ENCODE measurements at places on chromosomes 1 and 21. TPM values are rescaled to one million over a fixed set of nuclear protein-coding genes. Genes with fewer than 3 reads are reported as not detected.

DTL gene
- total RNA-seq = 2.9 TPM

ACOT11 gene
- 2.9 TPM for total RNA-seq

- DNase-seq = no peak
Measured at GRCh38 chr1:168535536-168535935, 8.3 kb downstream of the XCL2 start.

- DNase-seq = no peak
Measured at GRCh38 chr1:20227704-20228103, 41.4 kb upstream of the PLA2G2C start.

OR10Z1 gene
- total RNA-seq = not detected

- DNase-seq = no peak
Measured at GRCh38 chr21:38422082-38422481, 76.2 kb downstream of the ERG start.

GRCh38 chr1:5385096-5385799, 607.0 kb downstream of the NPHP4 start:
- DNase-seq = no peak

DNA sequence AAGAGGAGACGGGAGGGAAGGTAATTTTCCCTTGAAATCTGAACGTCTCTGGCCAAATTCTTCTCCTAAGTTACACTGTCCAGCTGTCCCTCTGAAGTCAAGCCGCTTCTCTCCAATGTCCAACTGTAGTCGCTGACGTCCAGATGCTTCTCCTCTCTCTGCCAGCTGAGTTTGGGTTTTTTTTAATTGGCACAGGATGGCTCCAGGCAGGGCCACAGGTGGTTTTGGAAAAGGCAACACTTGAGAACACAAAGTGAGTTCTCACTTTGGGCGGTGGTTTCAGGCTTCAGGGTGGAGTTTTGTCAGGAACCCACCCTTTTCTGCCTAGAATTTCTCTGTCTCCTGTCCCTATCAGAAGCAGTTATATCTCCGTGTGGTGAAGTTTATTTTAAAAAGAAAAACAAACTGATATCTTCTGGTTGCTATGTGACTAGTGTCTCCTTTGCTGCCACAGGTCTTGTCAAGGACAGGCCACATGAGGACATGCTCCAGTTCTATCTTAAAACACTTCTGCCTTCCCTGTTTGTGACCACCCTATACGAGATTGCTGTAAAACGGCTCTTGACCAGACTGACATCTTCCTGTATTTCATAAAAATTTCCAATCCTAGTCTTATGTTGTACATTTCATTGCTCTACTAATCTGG, 472.3 kb upstream of the ADGRL4 start:
- no peak for DNase-seq

GRCh38 chr1:201670517-201670916, 131.6 kb downstream of the NAV1 start:
- DNase-seq = no peak

DNA sequence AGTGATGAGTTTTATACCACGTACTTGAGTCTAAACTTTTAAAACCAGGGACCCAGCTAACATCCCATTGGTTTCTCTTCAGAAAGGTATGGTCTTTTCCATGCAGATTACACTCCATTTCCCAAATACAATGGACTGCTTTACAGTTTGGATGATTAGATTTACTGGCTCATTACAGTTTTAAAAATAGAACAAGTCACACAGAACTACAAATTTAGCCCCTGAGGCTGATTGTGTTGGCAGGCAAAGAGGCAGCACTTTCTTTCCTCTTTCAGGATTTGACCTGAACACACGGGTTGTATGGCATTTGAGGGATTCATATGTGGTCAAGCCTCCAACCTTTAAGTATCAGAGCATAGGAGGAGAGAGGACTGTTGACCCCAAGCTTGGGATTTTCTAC, 21.8 kb upstream of the VTCN1 start:
- DNase-seq = no peak

AMY1B gene
- total RNA-seq = not detected

NBPF14 gene
- total RNA-seq = 68.4 TPM

DNA sequence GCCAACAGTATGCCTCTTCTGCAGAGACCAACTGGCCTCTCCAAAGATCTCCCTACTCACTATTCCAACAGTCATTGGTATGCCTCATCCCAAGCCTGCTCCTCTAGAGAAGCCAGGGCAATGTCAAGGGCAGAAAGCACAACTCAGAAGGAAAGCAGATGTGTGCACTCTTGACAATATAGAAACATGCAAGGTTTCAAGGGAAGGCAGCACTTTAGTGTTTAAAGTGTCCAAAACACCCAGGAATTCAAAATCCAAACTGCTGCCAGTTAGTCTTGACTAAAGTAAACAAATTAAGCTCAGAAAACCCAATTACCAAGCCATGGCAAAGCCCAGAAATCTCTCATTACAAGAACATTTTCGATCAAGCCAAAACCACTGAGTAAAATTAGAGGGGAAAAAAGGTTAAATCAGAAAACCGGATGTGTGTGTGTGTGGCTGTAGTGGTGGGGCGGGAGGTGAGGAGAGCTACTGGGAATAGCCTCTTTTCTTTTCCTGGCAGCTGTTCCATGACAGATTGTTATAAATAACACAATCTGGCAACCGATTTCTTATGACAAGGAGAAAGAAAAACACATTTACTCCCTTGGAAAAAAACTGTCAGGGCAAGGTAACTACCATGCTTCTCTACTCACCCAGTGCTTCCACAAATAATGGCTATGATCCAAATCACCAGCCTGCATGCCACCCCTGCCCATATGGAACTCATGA, 39.2 kb downstream of the EIF2B3 start:
- DNase-seq = peak; percentile 86

PADI3 gene
- not detected for total RNA-seq

FOXD2 gene
- total RNA-seq = 0.59 TPM

UBL4B gene
- 1.1 TPM for total RNA-seq

DNA sequence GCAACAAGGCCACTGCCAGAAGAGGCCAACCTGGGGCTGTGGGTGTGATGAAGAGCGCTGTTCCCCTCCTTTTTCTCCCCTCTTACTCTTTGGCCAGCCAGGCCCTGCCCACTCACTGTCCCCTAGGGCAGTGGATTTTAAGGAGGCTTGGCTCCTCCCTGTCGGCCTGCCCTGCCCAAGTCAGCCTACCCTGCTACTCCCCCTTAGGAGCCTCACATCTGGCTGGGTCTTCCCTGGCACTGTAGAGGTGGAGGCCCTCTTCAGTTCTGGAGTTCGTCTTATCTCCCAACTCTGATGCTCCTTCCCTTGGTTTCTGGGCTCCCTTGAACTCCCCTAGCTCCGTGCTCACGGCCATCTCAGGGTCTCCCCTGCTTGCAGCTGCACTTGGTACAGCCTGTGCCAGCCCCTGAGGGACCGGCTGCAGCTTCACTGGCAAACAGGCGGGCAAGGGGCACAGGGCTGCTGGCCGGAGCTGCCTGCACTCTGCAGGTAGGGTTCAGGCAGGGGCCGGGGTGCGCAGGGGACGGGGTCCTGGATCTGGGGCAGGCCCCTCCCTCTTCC, 4.0 kb downstream of the AMPD2 start:
- peak; percentile 92 for DNase-seq

LSM10 gene
- 6.2 TPM for total RNA-seq

NFASC gene
- total RNA-seq = 36.9 TPM

DNA sequence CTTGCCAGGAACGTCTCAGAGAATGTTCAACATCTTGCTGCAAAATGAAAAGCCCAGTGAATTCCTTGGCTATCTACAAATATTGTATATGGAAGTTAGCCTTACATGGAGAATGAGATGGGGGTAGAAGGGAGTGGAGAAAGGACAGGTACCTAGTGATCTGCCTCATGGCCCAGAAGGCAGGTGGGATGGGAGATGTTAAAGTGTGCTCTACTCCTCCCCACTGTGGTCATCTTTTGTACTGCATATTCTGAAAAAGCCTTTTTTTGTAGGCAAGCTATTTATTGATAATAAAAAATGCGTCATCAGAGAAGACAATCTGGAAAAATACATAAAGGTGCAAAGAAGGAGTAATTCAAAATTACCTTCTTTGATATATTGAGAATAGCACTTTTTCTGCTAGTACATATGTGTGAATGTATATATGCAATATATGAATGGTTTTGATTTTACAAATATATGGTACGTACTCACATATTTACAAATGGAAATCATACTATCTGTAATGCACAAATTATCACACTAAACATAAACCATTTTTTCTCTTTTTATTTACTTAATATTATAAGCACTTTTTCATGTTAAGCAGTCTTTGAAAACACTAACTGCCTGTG, 19.1 kb upstream of the SLC5A9 start:
- DNase-seq = peak; percentile 55

DNA sequence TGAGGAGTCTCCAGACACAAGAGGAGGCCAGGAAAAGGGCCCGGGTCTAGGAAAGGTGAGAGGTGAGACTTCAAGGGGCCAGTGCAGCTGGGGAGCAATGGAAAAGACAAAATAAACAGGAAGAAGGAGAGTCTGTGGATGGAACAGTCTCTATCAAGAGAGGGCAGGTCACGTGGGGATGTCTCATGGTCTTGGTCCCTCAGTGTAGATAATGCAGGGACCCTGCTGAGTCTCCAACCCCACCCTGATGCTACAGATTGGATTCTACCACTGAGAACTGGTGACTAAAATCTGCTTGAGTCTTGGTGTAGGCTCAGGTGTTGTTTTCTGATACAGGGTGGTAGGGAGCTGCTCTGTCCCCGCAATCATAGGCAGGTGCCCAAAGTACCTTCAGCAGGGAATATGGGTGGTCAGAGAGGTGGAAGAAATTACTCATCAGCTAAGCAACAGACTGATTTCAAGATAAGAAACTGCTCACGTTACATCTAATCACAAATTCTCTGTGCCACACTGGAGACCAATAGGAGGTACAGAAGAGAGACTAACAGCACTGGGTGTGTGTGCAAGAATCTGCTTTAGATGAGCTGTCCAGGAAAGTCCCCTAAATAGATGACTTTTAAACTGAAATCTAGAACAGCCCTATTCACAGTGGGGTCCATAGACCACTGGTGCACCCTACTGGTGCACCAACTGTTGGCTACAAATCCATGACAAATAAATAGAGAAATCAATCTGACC, 101.5 kb upstream of the TLR5 start:
- no peak for DNase-seq
